ENCODE measurements at places on chromosomes 13 and 19.

DNA sequence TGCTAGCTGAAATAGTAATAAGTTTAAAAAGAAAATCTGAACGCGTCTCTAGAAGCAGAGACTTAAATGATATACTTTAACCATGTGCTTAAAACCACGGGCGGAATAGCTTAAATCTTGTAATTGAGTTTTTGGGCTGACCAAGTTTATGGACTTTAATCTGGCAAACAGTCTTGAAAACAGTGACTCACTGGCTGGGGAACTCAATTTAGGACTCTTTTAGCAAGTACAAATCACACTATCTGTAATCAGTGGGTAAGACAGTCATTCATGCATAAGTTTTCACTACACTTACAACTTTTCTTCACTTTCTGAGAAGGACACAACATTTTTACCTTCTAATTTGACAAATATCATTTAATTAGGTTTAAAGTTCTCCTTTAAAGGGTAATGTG lies 26.8 kb downstream of the ZNF627 start:
- no peak for DNase-seq

DNA sequence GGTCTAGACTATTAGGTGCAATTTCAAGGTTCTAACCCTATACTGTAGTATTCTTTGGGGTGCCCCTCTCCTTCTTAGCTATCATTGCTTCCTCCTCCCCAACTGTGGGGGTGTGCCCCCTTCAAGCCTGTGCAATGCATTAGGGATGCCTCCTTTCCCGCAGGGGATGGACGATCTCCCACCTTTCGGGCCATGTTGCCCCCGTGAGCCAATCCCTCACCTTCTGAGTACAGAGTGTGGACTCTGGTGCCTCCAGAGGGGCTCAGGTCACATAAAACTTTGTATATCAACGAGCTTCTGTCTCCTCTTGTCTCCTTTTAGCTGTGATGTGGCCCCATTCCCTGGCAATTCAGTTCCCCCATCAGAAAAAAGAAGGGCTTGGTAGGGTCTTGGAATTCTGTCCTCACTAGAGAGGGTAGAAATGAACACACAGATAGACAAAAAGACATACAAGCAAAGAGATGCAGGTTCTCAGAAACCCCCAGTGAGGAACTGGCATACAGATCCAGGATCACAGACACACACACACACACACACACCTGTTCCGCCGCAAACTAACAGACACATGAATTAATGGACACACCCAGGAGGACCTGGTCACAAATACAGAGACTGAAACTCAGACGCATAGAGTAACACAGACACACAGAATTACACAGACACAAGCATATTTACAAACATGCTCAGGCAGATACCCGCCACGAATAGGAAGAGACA lies 2.5 kb upstream of the HNRNPUL1 start:
- DNase-seq = no peak

GRCh38 chr19:10043286-10043927 lies 30.1 kb downstream of the RDH8 start:
- no peak for DNase-seq

DNA sequence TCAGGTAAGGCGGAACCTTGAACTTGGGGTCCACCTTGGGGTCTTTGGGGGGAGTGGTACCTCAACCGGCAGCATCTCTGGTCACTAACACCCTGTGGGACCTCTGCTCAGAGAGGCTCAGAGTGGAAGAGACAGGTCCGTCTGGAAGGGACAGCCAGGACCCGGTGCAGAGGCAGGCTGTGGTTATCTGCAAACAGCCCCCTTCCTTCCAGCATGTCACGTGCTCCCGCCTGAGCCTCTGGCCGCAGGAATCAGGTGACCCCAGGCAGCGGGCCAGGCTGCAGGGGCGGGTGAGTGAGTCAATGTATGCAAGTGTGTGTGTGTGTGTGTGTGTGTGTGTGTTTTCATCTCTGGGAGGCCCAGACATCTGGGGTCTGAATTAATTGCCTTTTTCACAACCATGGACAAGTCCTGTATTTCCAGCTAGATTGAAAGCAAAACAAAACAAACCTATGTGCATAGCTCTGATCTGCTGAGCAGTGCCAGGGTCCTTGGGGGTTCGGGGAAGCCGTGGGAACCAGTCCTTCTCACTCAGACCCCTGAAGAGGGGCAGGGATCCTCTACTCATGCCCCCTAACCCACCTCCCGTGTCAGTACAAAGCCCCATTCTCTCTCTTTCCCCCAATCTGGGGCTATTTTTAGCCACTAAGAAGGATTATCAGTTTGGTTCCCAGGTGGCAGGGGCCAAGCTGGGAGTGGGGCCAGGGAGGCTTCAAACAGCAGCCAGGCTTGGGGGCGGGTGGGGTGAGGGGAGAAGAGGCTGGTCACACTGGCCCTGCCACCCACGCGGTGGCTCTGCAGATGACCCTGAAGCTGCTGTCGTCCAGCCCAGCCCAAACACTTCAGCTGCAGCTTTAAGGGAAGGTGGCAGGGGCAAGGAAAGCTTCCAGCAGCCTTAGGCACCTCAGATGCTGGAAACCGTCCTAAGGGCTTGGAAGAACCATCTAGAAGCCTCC lies 31.4 kb downstream of the CERS4 start:
- DNase-seq = peak; percentile 85

DNA sequence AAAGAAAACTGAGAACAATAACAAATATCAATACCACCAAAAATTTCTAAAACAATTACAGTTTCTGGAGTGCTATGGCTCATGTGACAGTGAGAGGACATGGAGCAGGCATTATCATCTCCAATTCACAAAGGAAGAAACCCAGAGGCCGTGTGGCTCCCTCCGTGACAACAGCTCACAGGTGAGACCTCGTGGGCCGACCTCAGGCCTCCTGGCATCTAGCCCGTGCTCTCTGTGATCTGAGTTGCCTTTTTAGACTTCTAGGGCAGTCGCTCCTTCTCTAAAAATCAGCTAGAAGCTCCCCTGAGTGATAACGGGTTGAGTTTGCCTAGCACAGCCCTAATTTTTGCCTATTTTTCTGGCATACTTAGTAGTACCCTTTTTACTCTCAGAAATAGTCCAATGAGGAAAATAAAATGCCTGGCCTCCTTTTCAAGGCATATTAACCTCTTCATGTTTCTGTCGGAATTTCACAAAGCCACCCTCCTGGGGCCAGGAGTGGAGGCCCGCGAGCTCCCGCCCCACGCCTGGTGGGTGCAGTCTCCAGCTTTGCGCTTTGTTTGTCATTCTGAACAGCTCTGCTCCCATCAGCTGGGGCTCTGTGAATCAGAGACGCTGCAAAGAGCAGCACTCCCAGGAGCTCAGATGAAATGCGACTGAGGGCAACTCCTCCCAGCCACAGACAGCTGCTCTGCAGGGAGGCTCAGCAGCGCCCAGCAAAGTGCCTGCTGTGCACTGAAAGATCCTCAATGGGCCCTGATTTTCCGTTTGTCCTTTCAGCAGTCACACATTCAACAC lies 292.5 kb downstream of the UQCRFS1 start:
- DNase-seq = no peak

DNA sequence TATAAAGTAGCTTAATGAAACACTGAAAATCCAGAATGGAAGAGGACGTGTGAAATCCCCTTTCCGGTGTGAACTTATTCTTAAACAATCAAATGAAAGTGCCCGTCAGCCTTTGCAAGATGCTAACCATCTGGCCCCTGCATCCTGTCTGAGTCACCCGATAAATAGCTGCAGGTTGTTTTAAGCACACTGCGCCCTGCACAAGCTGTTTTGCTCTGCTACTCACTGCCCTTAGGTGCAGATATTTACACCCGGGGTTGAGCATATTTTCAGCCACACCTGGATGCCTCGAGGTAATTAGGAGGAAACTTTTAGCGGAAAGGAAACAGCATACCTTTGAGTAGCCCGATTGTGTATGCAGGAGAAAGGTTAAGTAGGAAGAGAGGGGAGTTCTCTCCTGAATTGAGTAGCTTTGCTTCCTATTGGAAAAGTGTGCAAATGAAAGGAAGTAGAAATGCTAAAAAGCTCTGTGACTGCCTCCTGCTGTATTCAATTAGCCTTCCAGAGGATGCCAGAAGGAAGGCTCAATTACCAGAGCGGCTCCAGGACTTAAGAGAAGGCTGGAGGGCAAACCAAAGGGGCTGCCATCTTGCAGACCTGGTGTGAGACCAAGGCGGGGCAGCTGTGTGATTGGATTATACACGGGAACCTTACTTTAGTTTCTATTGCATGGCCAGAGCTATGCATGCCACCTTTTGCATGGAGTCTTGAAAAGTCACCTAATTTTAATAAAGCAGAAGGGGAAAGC lies 42.5 kb downstream of the IRS2 start:
- peak; percentile 89 for DNase-seq

DNA sequence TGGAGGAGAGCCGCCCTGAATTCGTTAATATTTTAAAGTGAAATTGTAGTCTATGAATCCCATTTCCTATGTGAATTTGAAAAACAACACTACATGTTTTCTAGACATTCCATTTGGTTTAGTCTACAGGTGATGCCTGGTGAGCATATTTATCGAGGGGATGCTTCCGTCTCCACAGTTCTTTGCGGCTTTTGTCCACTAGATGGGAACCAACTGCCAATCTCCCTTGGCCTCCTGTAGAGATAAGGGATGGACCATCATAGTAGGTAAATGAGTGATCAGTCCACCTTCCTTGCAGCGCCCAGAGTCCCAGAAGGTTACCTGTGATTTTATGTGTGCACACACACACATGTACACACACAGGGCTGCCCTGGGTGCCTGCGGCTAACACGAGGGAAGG lies 289.8 kb upstream of the SOX21 start:
- DNase-seq = peak; percentile 1

- DNase-seq = peak; percentile 78
Observed at GRCh38 chr19:42401365-42402303, 11.5 kb upstream of the CNFN start.

- DNase-seq = no peak
Observed at GRCh38 chr13:39144391-39144790, 106.1 kb downstream of the NHLRC3 start.

- DNase-seq = peak; percentile 70
Observed at GRCh38 chr19:51660975-51661600, 14.5 kb upstream of the SIGLEC14 start.

DNA sequence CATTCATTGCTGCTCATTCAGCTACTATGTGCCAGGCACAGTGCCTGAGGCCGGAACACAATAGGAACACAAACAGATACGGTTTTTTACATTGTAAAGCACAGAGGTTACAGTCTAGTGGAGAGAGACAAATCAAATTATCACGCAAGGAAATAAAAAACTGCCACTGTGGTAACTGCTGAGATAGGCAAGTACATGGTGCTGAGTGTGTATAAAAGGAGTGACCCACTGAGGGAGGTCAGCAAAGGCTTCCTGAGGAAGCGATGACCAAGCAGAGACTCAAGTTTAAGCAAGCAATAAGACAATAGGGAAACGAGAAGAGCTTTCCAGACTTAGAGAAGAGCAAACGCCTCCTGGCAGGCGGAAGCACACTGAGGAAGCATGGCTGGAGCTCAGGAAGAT lies 56.4 kb downstream of the NUFIP1 start:
- DNase-seq = no peak

GRCh38 chr13:110965038-110965754 lies 50.3 kb upstream of the ANKRD10 start:
- no peak for DNase-seq

DNA sequence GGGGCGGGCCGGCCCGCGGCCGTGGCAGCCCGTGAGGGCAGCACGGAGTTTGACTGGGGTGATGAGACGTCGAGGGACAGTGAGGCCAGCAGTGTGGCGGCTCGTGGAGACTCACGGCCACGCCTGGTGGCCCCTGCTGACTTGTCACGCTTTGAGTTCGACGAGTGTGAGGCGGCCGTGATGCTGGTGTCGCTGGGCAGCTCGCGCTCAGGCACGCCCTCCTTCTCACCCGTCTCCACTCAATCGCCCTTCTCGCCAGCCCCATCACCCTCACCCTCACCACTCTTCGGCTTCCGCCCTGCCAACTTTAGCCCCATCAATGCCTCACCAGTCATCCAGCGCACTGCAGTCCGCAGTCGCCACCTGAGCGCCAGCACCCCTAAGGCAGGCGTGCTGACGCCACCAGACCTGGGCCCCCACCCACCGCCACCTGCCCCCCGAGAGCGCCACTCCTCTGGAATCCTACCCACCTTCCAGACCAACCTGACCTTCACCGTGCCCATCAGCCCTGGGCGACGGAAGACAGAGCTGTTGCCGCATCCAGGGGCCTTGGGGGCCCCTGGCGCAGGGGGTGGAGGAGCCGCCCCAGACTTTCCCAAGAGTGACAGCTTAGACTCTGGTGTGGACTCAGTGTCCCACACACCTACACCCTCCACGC lies 4.5 kb downstream of the CIC start:
- no peak for DNase-seq

- DNase-seq = no peak
Observed at GRCh38 chr13:113147206-113147605, 11.2 kb upstream of the PROZ start.

GRCh38 chr13:40968416-40969000 lies 50.6 kb downstream of the ELF1 start:
- no peak for DNase-seq

- DNase-seq = peak; percentile 61
Observed at GRCh38 chr19:42143341-42144234, 11.3 kb upstream of the POU2F2 start.

- no peak for DNase-seq
Observed at GRCh38 chr19:4229179-4229931, at the start of gene EBI3. TSS of gene EBI3 (plus strand) at chr19:4229523. CDS start at chr19:4229551, 28 bp downstream.

DNA sequence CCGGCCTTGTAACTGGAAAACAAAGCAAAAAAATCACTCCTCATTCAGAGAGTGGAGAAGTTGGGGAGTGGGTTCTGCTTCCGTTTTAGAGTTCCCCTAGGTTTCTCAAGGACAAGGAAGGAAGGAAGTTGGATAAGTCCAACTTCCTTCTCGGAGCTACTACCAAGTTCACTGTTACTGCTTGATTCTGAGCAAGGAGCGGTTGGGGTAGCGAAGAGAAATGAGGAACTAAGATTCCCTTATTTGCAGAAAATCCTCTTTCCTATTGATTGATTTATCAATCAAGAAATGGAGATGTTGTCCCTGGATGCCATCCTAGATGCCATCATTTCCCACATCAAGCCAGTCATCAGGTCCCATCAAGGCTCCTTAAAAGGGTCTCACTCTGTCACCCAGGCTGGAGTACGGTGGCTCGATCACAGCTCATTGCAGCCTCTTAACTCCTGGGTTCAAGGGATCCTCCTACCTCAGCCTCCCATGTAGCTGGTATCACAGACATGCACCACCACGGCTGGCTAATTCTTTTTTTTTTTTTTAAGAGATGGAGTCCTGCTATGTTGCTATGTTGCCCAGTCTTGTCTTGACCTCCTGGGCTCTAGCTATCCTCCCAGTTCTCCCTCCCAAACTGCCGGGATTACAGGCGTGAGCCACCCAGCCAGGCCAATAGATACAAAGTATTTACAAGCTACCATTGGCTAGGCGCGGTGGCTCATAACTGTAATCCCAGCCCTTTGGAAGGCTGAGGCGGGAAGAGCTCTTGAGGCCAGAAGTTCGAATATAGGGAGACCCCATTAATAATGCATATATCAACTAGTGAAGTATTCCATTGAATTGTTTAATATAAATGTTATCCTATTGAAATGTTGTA lies 809 bp upstream of the B9D2 start:
- DNase-seq = no peak

Measured in NCI-H524 (cell line).